Foreskin keratinocyte (primary cell): ENCODE measurements at places on chromosomes 5 and 9.

DNA sequence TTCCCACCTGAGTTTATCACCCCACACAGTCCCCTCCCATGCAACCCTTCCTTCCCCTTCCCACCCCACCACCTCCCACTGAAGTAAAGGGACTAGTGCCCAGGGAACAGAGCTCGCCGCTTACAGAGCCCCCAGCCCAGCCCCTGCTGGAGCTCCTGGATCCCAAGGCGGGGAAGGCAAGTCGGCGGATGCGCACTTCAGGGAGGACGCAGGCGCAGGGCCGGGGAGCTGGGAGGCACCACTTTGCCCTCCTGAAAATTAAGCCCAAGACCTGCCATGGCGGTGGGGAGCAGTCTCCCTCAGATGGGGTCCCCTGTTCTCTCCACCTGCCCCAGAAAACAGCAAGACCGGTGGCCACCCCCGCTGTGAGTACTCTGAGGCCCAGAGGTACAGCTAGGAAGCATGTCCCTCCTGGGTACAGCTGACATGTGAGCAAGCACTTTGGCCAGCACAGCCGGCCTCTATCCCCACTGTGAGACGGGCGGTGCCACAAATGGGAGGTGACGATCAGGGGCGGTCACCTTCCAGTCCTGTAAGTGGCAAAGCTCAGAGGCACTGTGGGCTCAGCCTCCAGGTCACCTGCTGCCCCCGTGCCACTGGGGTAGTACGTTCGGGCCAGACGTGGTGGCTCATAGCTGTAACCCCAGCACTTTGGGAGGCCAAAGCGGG is 45.9 kb downstream of the COL23A1 start:
- DNase-seq, result no peak

GRCh38 chr5:149416987-149417710 is 38.1 kb upstream of the IL17B start:
- DNase-seq, result no peak

DNA sequence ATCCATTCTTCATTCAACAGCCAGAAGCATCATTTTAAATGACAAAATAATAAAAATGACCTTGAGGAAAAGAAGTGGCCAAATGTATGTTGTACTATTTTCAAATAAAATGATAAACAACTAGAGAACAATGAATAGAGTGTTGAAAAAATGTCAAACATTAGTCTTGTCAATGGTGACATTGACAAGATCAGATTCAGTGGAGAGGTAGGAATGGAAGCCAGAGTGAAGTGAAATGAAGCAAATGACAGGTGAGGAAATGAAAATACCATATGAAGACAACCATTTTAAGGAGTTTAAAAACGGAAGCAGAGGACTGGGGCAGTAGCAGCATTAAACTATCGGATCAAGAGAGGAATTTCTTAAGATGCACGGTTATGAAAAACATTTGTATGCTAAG is 38.2 kb upstream of the COX7C start:
- no peak for DNase-seq

- no peak for DNase-seq
Measured at GRCh38 chr5:179980767-179981166, 73.1 kb upstream of the TBC1D9B start.

- DNase-seq, result peak; percentile 58
Measured at GRCh38 chr5:107542831-107543231, 127.9 kb downstream of the EFNA5 start.

- DNase-seq, result no peak
Measured at GRCh38 chr5:170813231-170813630, 29.7 kb downstream of the GABRP start.

GRCh38 chr9:13939134-13939533 is 374.8 kb downstream of the NFIB start:
- peak; percentile 63 for DNase-seq

- no peak for DNase-seq
Measured at GRCh38 chr5:167790462-167791260, 500.8 kb upstream of the WWC1 start.

- DNase-seq, result no peak
Measured at GRCh38 chr5:172299916-172300439, 16.4 kb upstream of the UBTD2 start.

GRCh38 chr9:72816666-72817065 is 136.2 kb downstream of the ALDH1A1 start:
- DNase-seq, result no peak

- no peak for DNase-seq
Measured at GRCh38 chr9:94553029-94553938, 1.6 kb upstream of the PCAT7 start.

- no peak for DNase-seq
Measured at GRCh38 chr9:138121438-138122050, 244.0 kb downstream of the CACNA1B start.

GRCh38 chr5:76790632-76791290 is 28.1 kb upstream of the F2RL1 start:
- DNase-seq, result peak; percentile 99

DNA sequence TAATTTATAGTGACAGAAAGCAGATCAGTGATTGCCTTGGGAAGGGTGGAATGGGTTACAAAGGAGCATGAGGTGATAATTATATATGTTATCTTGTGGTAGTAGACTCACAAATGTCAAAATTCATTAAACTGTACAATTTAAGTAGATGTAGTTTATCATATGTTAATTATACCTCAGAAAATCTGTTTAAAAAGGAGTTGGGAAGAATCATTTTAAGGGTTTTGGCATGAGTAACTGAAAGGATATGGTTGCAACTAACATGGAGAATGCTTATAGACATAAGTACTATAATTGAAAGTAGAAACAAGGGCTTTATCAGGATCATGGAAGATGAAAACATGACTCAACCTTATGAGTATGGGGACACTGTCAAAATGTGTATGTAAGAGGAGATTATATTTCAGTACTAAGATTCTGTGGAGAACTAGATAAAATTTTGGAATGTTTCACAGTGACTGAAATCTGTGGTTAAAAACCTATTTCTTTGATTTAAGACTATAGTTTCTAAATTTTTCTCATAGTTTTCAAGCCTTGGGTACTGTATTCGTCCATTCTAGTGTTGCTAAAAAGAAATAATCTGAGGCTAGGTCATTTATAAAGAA is 73.3 kb downstream of the FCHO2 start:
- DNase-seq, result no peak

- DNase-seq, result no peak
Measured at GRCh38 chr5:156798201-156798600, 51.9 kb upstream of the PPP1R2B start.

GRCh38 chr9:26789959-26790358 is 102.6 kb downstream of the CAAP1 start:
- DNase-seq, result peak; percentile 44

- DNase-seq, result no peak
Measured at GRCh38 chr5:119878712-119879111, 249.4 kb downstream of the FAM170A start.

- DNase-seq, result no peak
Measured at GRCh38 chr5:43104057-43104456, 16.7 kb upstream of the ZNF131 start.

GRCh38 chr5:86314951-86315350 is 302.8 kb upstream of the COX7C start:
- DNase-seq, result no peak

- DNase-seq, result no peak
Measured at GRCh38 chr5:6700685-6701355, 12.4 kb upstream of the TENT4A start.

DNA sequence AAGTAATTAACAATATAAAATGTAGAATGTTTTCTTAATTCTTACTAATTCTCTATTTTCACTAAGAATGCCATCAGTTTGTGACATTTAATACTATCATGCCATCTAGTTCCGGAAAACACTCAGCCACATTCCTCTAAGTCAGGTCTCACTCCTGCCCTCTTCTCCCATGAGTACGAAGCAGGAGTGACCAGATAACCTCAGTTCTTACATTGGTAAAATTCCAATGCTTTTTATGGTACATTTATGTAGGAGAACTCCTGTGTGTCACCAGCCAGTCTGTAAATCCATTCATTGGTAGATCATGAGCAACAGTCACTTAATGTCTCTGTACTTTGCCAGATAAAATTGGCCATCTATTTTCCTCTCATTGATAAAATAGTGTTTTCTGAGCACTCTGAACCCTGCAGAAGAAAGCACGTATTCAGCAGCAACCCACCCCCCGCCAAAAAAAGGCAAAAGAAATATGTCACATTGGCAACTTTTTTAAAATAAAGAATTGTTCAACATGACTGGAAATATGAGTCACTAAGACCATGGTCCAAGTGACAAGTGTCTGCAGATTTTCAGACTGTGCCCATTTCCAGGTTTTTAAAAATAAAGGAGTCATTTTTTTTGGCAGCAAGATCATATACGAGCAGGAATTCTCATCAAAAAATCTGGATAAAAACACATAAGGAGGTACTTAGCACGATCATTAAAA is 11.8 kb downstream of the GLIS3 start:
- no peak for DNase-seq

- DNase-seq, result no peak
Measured at GRCh38 chr5:178667101-178667500, 40.3 kb upstream of the CLK4 start.

- DNase-seq, result no peak
Measured at GRCh38 chr5:151499501-151500035, 52.2 kb downstream of the SLC36A1 start.

DNA sequence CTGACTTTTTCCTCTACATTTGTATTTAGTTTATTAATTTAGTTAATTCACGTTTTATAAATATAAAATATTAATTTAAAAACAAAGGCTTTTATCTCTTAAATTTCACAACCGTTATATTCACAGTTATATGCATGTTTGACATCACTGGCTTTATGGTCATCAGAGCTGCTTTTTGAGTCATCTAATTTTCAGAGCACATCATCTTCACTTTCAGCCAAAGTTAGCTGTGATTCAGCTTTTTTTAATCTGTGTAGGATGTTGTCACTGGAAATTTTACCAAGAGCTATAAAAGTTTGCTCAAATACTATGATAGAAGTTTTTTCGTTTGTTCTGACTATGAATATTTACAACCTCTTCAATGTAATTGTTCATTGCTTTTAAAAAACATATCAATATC is 12.4 kb downstream of the CDC37L1 start:
- DNase-seq, result no peak

DNA sequence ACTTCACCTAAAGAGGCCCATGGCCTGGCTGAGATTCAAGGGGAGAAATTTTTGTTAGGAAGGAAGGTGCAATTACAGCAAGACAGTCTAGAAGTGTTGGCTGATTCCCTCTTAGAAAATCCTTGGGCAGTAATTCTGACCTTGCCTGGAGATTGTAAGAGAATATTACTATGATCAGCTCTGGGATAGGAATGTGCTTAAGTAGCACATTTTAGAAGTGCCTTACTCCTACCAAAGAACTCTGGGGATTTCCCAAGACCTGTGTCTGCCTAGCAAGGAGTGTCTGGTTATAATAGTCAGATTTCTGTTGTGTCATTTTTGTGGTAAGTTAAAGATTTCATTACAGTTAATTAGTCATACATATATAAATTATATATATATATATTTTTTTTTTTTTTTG is 52.3 kb downstream of the NLN start:
- peak; percentile 87 for DNase-seq

DNA sequence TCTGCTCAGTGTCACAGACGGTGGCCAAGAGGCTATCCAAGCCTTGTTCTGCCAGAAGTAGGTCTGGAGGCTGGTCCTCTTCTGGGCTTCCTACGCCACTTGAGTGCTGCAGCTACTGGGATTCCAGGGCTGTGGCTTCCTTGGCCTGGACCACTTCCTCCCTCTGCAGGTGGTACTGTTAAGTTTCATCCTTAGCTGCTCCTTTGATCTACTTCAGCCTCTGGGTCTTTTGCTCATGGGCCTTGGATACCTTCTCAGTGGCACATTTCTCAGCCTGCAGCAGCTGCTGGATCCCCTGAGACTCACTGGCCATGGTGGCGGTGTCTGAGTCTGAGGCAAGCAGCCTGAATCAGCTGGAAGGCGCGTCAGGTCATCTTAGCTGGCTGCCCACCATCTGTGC is 10.3 kb downstream of the CNOT8 start:
- DNase-seq, result no peak

- DNase-seq, result no peak
Measured at GRCh38 chr9:16743375-16743774, 127.1 kb downstream of the BNC2 start.

DNA sequence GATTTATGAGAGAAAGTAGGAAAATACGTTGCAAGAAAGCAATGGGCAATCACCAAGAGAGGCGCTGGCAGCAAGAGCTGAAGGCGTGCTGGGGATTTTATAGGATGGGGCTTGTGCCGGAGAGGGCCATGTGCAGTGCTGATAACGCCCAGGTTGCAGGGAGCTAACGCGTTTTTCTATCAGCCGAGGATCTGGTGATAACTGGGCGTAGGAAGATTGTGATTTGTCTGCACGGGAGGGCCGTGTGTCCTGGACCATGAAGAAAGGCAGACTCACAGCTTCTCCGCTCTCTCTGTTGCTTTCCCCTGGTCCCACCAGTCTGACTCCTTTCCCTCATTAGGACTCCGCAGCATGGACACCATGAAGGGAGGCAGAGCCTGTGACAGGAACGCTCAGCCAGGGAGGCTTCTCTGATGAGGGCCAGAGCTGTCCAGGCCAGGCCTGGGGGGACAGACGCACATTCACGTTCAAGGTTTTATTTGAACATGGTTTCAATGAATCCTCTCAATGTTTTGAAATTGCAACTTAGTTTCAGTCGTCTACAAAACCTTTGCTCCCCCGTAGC is 11.9 kb upstream of the CACNA1B start:
- DNase-seq, result no peak

GRCh38 chr5:146796911-146797310 is 81.6 kb downstream of the PPP2R2B start:
- no peak for DNase-seq

GRCh38 chr9:115781070-115781736 is 372.4 kb upstream of the PAPPA start:
- DNase-seq, result no peak

DNA sequence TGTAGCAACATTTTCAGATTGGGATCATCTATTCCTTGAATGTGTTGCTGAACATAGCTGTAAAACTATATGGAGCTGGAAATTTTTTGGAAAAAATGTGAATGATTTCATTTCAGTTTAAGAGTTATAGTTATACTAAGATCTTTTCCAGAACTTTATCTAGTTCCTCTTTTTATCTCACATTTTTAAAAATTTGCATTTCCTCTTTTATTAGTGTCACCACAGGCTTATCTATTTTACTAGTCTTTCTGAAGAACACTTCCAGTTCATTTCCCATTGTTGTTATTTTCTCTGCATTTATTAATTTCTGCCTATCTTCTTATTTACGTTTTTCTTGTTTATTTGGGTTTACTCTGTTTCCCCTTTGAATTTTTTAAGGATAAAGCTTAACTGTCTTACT is 46.0 kb upstream of the FSTL4 start:
- DNase-seq, result no peak

DNA sequence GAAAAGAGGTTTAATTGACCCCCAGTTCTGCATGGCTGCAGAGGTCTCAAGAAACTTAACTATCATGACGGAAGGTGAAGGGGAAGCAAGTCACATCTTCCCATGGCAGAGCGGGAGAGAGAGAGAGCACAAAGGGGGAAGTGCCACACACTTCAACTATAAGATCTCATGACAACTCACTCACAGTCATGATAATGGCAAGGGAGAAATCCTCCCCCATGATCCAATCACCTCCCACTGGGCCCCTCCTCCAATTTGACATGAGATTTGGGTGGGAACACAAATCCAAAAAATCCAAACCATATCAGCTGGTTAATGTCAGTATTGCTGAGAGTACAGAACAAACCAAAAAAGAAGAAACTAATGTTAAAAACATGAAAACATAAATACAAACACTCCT is 120.2 kb downstream of the STARD4 start:
- no peak for DNase-seq
